Stimulated activated CD4-positive, alpha-beta T cell treated with anti-CD3 and anti-CD28 coated beads, Interleukin-12 subunit alpha, Interleukin-12 subunit beta, amount 100 ng/mL, for 48 hours (primary cell): ENCODE measurements at places on chromosomes 7 and 10.

DNA sequence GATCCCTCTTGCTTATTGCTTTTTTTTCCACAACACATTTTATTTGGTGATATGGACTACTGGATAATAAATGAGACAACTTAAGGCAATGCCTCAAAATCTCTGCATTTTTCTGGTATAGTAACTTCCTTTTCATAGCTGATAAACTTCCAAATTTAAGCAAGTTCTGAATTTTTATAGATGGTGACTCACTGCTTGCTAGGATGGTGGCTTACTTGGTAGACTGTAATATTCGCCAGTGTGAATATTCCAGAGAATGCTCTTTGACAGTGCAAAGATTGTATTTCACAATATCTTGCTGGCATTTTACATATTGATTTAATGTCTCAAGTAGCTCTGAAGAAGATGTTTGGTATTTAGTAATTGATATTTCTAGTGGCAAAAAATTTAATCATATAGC, 472.4 kb downstream of the TFEC start:
- no peak for DNase-seq

DNA sequence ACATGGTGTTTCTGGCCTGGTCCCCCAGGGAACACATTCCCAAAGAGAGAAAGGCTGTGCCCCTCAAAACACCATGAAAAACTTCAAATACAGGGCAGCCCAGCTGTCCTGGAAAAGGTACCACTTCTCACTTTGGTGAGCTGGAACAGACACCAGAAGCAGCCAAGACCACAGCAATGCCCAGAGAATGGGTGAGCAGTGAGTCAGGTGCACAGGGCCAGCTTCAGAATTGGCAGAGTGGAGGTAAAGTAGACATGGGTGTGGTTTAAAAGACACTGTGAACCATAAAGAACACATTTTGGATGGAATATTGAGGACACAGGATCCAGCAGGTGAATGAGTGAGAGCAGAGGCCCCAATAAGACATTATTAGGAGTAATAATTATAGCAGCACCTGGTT, 51.3 kb downstream of the FAM13C start:
- DNase-seq: no peak

DNA sequence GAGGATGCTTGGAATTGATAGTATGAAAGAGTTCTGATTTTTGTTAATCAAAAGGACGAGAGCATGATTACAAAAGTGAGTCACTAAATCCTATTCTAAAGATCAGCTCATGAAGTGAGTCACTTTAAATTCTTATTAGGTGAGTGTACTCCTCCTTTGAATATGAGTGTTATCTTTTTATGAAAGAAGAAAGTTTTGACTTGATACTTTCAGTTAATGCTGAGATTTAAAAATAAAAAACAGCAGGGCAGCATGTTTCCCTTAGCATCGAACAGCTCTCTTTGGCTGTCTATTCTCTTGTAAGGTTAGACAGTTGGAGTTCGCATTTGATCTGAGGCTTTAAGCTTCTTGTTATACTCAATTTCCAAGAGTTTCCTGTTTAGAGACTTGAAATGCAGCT, 222.0 kb downstream of the TWIST1 start:
- DNase-seq: no peak

- no peak for DNase-seq
These were observed 711.1 kb upstream of the SEMA3D start for GRCh38 chr7:85897967-85898366.

- DNase-seq: no peak
These were observed 29.8 kb upstream of the BMPR1A start for GRCh38 chr10:86726677-86726999.

- DNase-seq: no peak
These were observed 1512.8 kb downstream of the REEP3 start for GRCh38 chr10:65033957-65034356.

DNA sequence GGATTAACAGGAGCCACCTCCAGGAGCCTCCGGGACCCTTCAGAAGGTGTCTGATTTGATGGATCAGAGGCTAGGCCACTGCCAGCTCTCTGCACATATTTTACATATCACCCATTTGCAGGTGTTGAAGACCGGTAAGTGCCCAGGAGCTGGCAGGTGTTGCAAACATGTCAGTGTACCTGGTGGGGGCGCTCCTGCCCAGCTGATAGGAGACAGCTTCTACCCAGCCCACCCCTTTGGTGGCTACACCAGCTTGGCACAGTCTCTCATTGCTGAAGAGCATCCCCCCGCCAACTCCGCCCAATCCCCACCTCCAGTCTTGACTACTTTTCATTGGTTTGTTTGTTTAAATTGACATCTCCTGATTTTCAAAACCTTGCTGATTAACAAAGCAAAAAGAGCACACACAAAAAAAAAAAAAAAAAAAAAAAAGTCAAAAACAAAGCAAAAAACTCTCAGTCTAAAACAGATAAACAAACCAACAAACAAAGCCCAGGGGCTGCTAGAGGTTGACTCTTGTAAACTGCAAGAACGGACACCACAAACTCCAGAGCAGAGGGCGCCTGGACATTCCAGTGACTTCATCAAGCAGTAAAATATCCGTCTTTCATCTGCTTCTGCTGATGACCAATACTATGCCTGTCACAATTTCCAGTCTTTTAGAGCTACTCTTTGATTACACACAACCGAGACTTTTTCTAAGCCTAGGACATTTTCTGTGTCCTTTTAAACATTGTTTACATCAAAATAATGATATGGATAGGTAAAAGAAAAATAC, 275.3 kb downstream of the NRG3 start:
- DNase-seq: no peak

DNA sequence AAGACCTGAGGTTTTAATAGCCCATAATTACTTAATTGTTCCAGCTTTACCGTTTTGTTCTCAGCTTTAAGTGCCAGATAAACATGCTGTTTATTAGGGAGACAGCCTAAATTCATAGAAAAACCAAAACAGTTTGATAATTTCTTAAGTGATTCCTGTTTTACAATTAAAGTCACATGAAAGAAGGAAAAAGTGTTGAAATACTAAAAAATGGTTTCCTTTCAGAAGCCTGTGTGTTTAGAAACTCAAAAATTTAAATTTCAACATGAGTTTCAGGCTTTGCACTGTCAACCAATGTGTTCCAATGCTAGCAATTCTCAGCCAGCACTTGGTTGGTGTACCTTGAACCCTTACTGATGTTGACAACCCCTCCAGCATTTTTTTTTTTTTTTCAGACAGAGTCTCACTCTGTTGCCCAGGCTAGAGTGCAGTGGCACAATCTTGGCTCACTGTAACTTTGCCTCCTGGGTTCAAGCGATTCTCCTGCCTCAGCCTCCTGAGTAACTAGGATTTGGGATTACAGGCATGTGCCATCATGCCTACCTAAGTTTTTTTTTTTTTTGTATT, 135.3 kb downstream of the ICA1 start:
- DNase-seq: no peak

- DNase-seq: no peak
These were observed 267.0 kb downstream of the MAD1L1 start for GRCh38 chr7:1965579-1966294.

DNA sequence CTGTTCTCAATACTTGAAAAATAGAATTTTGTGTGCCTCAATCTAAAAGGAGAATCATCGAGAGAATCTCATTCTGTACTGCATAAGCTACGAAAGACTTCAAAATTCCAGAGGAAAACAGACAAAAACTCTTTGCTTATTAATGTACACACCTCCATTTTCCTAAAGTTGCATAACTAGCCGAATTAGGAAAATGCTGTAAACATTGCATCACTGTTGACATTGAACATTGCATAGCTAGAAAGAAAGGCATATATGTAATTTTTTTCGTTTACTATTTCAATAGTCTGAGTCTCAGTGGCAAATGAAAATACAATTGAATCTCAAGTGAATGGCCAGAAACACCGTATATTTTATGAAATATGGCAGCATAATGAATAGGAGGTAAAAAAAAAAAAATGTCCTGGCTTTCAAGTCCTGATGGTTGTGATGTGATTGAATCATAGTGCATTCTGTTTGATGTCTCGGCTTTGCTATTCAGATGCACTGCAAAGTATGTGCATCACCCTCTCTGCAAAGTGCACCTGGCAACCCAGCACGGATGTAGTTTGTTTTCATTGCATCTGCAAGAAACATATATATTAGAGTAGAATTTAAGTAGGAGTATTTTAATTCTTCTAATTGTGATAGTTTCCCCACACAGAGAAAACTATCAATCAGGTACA, 196.7 kb downstream of the VTI1A start:
- no peak for DNase-seq

DNA sequence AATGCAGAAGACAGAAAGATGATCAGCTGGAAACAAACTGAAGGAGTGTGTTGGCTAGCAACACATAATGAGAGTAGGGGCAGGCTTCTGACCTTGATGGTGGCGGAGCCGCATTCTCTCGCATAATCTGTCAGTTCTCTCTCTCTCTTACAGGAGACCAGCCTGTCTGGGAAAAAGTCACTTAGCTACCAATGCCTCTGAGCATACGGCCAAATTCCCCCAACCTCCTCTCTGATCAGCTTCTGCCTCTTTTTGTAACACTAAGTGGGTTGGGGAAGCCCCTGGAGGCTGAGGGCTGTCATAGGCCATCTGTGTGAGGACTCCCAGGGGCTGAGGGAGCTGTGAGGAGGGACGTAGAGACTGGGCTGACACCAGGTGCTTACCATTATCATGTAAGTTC, 104.6 kb downstream of the HIPK2 start:
- no peak for DNase-seq

GRCh38 chr7:4225881-4226523, 456.1 kb upstream of the FOXK1 start:
- no peak for DNase-seq

GRCh38 chr7:131010029-131010716, 276.2 kb upstream of the KLF14 start:
- DNase-seq: no peak

DNA sequence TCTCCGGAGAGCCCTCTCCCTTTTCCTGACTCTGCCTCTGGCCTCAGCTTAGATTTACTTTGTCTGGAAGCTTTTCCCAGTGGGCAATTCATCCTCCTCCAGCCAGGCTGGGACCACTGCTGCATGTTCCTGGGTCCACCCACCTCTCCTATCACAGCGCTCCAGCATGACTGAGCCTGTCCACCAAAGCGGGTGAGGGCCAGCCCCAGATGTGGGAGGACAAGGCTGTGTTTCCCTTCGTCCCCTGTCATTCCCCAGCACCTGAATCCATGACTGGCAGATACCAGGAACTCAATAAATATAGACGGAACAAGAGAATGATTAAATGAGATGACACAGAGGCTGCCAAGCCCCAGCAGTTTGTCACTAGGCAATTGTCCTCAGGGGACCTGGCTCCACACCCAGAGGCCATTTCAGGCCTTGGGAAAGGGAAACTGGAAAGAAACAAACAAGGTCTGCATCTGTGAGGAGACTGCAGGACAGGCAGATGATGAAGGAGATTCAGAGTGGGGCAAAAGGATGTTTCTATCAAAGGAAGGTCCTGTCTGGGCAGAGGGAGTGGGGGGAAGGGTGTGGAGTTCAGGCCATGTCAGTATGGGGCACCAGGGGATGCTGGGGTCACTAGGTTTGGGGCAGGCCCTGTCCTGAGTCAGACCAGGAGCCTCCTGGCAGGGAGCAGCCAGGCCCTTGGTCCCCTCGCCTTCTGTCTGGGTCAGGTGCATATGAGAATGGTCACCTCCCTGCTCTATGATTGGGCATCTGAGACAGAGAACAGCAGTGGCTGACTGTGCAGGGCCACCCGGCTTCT, 576.4 kb downstream of the GRID1 start:
- no peak for DNase-seq

DNA sequence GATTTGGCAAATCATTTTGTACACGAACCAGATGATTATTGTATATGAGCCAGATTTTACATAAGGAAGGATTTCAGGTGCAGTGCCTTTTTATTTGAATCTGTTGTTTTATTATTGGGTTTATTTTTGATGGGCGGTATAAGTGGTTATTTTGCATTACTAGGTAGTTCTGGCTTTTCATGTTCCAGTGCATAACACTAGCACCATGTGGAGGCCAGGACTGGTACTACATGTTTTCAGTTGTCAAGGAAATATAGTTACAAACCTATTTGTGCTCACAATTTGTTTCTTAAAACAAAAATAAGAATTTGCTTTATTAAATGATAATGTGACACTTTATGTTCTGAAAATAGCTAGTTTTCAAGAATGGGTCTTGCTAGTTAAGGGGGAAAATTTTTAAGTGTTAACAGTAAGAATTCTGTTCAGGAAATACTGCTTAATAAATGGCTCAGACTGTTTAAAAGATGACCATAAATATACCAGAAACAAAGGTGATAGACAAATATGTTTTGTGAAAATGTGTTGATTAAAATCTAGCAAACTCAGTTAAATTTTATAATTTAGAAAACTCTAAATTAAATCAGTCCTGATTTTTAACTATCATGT, 7.1 kb upstream of the SEMA3E start:
- DNase-seq: no peak

- DNase-seq: no peak
These were observed 35.9 kb downstream of the MTURN start for GRCh38 chr7:30170476-30171205.

DNA sequence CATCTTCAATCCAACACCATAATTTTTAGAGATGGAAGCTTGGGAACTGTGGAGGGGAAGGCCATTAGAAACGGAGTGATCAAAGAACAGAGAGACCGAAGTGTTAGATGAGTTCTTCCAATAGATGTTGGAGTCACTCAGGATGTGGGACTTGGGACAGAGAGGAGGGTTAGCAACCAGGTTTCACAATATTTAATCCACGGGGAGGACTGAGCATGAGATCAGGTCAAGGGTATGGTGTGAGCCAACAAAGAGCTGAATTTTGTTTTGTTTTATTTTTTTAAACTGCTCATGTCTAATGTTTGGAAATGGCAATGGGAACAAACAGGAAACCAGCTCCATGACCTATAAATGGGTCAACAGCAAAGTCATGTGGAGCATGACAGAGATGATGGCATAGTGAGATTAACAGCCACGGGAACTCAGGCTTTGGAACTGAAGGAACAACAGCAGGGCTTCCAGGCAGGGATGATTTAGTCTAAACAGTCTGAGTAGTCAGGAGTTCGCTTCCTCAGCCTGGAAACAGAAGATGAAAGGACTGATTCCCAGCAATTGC, 38.9 kb upstream of the AMPH start:
- no peak for DNase-seq

GRCh38 chr10:33336582-33337325, 2.3 kb upstream of the NRP1 start:
- no peak for DNase-seq

- DNase-seq: no peak
These were observed 251.9 kb upstream of the KCND2 start for GRCh38 chr7:120021085-120021484.

- no peak for DNase-seq
These were observed 55.4 kb downstream of the CALD1 start for GRCh38 chr7:134834689-134835462.
